ENCODE measurements at places on chromosomes 7 and 10.

DNA sequence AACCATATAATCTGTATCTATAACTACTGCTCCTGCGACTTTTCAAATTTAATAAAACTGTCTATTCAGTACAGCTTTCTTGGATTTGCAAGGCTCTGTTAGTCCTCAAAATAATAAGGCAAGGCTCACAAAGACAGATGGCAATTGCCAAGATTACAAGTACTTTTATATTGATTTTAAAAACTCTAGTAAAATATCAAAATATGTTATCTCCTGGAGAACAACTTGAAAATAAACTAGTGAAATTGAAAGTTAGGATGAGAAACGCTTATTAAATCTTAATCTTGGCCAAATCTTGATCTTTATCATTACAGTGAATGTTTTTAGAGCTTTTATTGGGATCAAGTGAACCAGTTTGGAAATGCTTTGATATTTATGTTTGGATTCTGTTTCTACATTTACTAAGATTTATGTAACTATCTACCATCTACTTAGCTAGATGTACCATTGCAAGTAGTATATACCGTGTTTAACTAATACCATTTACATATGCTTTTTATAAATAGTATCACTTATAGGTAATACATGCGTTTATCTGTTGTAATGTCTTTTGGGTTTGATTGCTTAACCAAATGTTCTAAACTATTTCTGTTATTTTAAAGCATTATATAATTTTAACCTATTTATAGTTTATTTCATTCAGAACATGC lies 70.0 kb downstream of the CABCOCO1 start:
- DNase-seq = no peak

DNA sequence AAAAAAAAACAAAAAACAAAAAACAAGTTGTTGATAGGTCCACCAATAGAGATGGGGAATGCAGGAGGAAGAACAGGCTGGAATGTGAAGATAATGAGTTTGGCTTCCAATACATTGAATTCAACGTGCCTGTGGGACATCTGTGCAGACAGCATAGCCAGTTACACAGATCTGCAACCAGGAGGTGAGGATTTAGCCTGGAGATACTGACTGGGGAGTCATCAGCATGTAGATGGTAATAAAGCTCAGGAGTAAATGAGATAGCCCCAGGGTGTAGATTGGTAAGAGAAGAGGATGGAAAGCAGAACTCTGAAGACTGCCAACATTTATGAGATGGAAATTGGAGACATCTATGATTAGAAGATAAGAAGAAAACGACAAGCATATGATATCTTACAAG lies 4.7 kb upstream of the TRIM8 start:
- DNase-seq = no peak

GRCh38 chr7:42726066-42726785 lies 185.6 kb downstream of the C7orf25 start:
- DNase-seq = no peak

DNA sequence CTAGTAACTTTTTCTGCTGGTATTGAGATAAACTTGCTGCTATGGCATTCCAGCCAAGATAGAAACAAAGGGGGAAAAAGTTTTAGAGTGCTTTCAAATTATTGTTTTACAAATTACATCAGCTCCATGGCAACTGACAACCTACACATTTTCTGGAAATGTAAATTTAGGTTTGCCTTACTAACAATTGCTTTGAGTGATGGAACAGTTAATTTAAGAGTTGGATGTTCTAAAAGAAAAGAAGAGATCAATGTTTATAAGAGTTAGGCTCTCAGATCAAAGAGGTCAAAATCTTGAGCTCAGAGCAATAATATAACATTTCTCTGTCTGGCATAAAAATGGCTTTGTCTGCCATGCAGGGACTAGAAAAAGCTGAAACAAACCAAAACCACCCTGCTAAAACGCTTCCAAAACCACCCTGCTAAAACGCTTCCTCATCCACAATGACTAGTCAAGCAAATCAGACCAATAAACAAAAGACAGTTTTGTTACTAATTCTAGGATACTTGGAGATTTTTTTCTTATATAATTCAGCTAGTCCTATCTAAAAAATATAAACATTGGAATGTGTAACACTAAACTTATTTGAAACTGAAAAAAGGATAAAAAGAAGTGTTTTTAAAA lies 32.3 kb downstream of the ORC5 start:
- no peak for DNase-seq

- no peak for DNase-seq
These were observed 167.8 kb upstream of the ASAH2 start for GRCh38 chr10:50419091-50419490.

DNA sequence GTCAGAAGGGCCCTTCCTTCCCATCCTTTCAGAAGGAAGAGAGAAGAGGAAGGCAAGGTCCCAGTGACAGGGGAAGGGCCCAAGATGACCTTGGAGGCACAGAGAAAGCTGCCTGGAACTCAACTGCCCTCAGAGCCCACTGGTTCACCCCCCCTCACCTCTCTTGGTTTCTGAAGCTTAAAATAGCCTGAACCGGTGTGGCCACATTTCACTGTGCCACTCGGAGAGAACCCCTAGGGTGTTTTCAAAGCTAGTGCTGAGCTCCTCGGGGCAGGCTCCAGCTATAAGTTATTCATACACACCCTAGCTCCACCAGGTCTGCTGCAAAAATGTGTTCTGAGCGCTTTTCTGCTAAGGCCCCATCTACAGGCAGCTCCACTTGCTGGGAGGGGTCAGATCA lies 60.9 kb upstream of the ADRB1 start:
- no peak for DNase-seq

GRCh38 chr7:143385891-143386781 lies 5.0 kb downstream of the ZYX start:
- no peak for DNase-seq

DNA sequence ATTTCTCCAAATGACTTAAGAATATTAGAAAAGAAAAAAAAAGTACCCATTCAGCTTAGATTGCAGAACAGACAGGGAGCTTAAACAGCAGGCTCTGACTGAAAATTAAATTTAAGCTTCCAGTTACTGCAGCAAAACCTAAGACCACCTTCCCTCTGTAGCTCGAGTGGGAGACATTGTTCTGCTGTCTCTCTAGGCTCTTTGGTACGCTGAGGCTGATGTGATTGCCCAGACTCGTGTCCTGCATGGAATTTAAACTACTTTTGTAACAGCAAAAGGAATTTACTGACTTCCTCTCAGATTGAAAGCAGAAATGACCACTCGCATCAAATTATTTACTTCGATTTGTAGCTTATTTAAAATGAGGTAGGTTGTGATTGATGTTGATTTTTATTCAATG lies 124.6 kb downstream of the LRRTM3 start:
- no peak for DNase-seq

- DNase-seq = no peak
These were observed 258.3 kb downstream of the SNX13 start for GRCh38 chr7:17681965-17682364.

DNA sequence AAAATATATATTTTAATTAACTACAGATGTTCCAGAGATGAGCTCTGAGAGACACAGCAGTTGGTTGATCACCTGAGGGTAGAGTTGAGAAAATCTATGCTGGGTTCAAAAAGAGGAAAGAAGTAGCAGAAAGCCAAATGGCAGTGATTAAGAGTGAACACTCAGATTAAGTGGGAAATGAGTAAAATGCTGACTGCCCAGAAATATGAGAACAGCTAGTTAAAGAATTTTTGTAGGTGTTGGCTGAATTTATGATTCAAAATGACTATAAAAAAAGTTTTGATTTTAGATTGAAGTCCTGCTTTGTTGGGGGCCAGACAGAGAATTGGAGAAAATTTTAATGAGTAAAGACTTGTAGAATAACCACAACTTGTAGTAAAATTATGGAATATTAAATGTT lies 9.8 kb downstream of the TCTN3 start:
- DNase-seq = no peak

GRCh38 chr10:64306729-64307327 lies 785.6 kb downstream of the REEP3 start:
- DNase-seq = no peak

- no peak for DNase-seq
These were observed 2.3 kb upstream of the SMIM30 start for GRCh38 chr7:113120647-113121046.

GRCh38 chr7:44379366-44380188 lies 54.2 kb upstream of the CAMK2B start:
- no peak for DNase-seq

DNA sequence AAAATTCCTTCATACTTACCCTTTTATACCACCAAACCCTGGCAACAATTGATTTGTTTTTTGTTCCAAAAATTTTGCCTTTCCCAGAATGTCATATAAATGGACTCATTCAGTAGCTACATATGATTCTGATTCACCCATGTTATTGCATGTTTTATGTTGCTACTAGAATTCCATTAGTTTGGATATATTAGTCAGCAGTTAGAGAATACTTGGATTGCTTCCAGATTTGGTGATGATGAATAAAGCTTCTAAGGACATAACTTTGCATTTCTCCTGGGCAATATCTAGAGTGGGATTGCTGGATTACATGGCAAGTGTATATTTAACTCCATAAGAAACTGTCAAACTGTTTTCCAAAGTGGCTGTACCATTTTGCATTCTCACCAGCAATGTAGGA lies 806.9 kb downstream of the DNAJB9 start:
- DNase-seq = no peak

DNA sequence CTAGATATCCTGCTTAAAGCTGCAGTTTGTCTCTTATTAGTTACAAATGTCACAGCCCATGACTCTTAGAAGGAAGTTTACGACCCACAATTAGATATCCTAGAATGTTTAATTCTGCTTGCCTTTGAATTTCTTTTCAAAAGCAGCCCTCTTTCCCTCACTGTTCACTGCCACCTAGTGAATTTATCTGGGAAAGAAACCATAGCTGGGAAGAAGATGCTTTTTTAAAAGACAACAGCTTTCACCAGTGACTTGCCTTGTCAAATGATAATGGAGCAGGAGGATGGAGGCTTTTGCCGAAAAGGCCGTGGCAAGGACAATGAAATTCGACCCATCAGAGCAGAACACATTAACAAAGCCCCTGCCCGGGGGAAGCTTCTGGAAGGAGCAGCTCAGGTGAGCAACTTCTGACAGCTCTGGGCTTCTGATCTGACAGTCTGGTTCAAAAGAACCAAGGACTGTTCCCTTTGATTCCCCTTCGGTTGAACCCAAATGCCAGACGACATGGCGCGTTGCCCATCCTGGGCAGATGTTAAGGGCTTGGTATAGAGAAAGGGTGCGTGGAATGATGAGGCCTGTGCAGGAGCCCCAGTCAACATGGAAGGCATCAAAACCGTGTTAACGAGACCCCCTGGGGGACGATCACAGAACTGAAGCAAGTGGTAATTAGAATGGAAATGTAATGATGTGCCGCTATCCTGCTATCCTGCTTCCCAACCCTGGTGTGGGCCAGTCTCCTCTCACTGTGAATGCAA lies 236.8 kb downstream of the FRMD4A start:
- DNase-seq = no peak

- DNase-seq = no peak
These were observed 10.4 kb upstream of the PRKG1 start for GRCh38 chr10:51063659-51064535.

DNA sequence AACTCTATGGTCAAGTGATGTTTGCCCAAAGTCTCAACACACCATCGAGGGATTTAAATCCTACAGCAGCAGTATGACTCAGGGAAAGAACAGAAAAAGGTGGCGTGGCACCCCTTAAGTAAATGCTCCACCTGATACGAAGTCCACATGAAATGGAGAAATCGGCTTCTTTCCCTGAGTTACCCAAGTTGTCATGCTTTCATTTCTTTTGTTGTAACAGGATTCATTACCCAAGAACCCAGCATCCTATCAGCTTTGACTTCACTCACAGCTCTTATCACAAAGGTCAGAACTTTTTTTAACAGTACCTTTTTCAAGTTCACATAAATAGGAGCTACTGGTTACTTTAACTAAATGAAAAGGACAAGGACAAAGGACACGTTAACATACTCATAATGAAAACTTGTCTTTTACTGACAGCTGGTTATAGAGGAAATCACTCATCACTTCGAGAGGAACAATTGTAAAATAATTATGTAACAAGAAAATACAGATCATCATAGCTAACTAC lies 219.8 kb upstream of the FRMD4A start:
- DNase-seq = no peak

DNA sequence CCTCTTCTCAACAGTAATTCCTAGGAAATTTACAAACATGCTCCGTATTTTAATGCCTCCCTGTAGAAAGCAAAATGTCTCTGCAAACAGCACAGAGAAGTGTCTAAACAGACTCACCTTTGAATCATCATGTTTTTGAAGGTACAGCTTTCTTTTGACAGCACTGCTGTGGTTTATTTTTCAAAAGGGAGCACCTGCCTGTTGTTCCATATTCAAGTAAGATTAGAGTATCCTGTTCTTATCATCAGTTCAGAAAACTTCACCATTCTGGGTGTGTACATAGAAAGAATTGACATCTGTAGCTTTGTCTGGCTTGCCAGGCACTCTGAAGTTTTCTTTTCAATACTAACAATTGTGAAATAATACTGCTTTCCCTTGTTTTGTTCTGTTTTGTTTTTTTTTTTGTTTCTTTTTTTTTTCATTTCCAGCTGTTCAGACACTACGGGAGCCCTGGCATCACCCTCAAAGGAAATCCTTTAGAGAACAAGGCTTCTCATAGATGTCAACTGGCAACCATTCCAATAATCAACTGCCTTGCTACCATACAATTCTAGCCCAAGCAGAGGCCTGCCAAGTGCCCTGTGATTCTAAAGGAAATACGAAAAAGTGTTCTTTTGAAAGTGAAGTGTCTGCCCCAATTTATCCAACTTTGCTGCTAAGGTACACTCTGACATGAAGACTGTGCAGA lies 275.9 kb downstream of the PRPF18 start:
- no peak for DNase-seq

DNA sequence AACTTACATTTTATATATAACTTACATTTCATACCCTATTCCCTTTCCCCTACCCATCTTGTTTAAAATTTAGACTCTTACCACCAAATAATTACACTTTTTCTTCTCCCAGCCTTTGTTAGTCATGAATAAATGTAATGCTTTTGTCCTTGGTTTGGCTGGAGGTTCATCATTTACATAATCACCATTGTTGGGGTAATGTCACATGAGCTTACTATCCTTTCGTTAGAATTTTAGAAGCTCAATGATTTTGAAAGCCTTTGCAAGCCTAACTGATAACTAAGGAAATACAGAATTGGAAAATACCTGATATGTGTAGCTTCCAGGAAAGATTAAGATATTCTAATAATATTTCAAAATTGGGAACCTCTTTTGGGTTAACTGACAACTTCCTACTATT lies 171.7 kb downstream of the PLXDC2 start:
- DNase-seq = no peak

- no peak for DNase-seq
These were observed 70.7 kb downstream of the EBF3 start for GRCh38 chr10:129893104-129894089.

GRCh38 chr10:91208642-91209041 lies 11.8 kb upstream of the PCGF5 start:
- no peak for DNase-seq

All from stimulated activated CD4-positive, alpha-beta T cell treated with anti-CD3 and anti-CD28 coated beads, Interleukin-12 subunit alpha, Interleukin-12 subunit beta, amount 100 ng/mL, for 24 hours (primary cell).